T-helper 9 cell (primary cell): ENCODE measurements at places on chromosomes 11 and 22.
A peak's percentile ranks its signal among the peaks of the same experiment; 100 is the strongest.

DNA sequence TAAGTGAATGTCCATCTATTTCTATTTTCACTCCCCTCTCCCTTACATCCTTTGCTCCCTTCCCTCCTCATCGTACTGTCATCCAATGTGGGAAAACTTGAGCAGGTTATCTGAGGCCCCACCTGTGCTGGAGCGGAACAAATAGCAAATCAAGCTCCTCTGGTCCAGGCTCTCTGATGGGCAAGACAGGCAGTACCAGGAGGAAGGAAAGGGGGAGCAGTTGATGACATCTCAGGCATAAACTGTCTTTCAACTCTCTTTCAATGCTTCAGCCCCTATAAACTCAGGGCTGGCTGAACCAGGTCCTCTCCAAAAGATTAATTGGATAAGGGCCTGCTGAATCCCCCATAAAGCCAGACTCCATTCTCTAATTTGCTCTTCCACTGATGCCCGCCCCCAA is 1.5 kb upstream of the CCKBR start:
- no peak for DNase-seq

DNA sequence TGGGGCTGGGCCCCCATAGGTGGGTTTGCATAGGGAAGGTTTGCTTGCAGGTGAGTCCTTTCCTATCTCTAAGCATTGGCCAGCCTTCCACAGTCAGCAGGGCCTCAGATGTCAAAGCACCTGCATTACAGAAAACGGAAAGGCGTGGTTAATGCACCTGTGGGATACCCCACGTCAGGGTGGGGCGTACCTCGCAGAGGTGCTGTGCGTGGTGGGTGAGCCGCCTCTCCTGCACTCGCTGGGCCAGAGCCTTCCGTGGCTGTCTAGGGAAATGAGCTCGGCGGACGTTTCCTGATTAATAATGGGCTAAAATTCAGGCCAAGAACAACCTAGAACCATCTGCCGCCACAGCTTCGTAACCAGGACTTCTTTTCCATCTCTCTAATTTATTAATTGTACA is 32.3 kb downstream of the ST14 start:
- DNase-seq: no peak

GRCh38 chr11:118310781-118311485 is 6.4 kb downstream of the CD3E start:
- DNase-seq: no peak

GRCh38 chr11:119976805-119977560 is 160.9 kb downstream of the TRIM29 start:
- DNase-seq: no peak

GRCh38 chr11:47270331-47271271 is 668 bp downstream of the MADD start:
- DNase-seq: peak; percentile 12

- no peak for DNase-seq
Observed at GRCh38 chr22:50577697-50577986, 585 bp downstream of the CPT1B start.

DNA sequence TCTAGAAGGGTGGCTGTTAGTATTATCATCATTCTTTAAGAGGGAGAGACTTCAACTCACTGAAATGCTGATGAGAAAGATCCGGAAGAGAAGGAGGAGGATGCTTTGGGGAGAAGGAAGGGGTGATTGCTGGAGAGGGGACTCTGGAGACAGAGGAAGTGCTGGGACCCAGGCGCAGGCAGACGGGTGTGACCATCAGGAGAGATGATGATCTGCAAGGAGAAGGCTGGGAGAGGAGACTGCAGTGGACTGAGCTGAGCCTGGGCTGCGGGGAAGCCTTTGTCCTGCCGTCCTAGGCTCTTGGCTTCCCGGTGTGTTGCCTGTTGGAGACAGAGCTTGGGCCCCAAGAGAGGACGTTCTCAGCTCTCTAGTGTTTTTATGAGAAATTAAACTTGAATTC is 22.6 kb downstream of the RASD2 start:
- DNase-seq: no peak

DNA sequence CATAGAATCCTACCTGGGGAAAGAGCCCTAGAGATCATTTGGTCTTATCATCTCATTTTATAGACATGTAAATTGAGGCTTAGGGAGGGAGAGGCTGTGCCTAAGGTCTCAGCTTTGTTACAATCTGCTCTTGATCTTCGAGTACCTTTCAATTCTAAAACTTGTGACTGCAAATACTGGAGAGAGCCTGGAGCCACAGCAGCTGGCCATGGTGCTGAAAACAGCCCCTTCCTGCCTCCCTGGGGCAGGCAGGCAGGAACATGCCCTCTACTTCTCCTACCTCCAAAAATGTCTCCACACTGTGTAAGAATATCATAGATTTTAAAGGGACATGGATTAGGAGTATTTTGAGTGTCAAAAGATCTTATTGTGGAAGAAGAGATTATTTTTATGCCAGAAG is 52.2 kb downstream of the C22orf42 start:
- no peak for DNase-seq

- no peak for DNase-seq
Observed at GRCh38 chr11:20639688-20640087, 29.7 kb upstream of the NELL1 start.

GRCh38 chr11:103637831-103638230 is 398.6 kb upstream of the DDI1 start:
- DNase-seq: no peak

- DNase-seq: no peak
Observed at GRCh38 chr11:47979378-47980087, 826 bp upstream of the PTPRJ start.

DNA sequence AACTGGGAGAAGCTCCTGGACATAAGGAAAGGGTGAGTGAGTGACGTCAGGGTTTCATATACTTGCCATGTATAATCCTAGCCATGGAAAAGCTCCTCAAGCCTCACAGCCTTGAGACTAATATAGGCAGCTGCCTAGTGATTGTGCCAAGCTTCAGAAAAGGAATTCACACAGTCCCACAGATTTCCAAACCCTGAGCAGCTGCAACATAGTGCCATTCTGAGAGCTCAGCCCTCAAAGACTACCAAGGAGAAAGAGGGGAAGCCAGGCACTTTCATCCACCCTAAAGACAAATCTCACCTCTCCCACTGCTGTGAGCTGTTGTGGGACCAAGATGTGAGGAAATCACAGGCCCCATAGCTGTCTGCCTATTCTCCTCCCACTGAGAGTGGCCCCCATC is 707.9 kb upstream of the ANO5 start:
- DNase-seq: no peak

GRCh38 chr11:6799402-6799801 is at the start of gene OR6A2:
Gene OR6A2, minus strand, starts transcription at chr11:6799689. Its CDS starts 3,981 bp downstream, at chr11:6795708.
- no peak for DNase-seq

DNA sequence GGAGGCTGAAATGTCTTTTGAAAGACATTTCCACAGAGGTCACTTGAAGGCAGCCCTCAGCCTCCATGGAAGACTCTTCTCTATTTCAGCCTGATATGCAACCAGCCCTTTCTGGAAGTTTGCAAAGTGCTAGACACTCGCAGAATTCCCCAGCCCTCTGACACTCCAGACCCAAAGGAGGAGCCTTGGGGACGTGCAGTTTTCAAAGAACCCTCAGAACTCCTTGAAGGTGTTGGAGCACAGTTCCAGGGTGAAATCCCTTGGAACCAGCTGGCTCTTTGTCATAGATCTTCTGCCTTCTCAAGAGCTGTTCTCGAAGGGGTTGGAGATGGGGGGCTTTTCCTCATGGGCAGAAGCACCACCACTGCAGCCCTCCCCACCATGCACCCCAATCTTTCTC is 19.6 kb downstream of the SPATA19 start:
- no peak for DNase-seq

DNA sequence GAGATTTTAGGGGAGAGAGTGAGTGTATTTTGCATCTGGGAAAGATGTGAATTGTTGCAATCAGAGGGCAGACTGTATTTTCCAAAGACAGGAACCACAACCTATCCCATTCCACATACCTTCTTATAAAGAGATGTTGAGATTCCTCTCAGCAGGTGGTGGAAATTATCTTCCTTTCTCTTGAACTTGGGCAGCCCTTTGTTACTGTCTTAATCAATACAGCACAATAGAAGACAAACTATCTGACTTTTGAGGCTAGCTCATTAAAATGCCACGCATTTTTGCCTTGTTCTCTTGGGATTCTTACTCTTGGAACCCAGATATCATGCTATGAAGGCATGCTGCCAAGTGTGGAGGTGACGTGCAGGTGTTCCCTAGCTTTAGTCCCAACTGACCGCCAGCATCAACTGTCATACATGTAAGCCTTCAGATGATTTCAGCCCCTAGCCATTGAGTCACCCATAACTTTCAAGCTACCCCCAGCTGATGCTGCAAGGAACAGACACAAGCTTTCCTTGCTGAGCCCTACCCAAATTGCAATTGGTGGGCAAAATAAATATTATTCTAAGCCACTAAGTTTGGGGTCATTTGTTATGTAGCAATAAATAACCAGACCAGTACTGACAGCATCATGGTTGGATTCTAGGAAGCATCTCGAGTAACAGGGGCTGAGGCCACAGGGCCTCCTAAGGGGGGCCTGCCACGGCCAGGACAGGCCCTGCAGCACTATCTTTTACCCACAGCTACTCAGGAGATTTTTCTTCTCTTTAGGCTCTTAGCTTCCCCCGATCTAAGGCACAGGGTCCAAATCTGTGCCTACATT is 63.0 kb downstream of the RPL27A start:
- no peak for DNase-seq

GRCh38 chr11:70646272-70647049 is 248.1 kb downstream of the CTTN start:
- no peak for DNase-seq

DNA sequence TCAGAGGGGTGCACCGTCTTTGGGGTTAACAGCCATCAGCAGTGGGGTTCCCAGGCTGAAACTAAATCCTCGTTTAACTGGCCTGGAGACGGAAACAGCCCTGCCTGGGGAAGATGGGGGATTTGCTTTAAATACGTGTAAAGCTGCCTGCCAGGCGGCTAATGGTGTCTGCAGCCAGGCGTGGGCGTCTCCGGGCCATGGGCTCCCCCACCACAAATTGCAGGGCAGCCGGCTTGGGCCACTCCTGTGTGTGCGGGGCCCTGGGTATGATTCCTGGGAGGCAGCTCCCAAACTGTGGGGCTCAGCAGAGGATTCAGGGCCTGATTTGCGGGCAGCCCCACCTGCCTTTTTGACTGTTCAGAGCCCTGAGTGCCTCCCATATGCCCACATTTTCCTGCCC is 110.5 kb downstream of the KCNQ1 start:
- no peak for DNase-seq

- DNase-seq: no peak
Observed at GRCh38 chr11:1939006-1939625, 8.0 kb upstream of the MRPL23 start.

GRCh38 chr22:37910890-37911672 is 5.0 kb downstream of the MICALL1 start:
- no peak for DNase-seq

- DNase-seq: no peak
Observed at GRCh38 chr11:8273287-8273686, 9.6 kb upstream of the LMO1 start.

DNA sequence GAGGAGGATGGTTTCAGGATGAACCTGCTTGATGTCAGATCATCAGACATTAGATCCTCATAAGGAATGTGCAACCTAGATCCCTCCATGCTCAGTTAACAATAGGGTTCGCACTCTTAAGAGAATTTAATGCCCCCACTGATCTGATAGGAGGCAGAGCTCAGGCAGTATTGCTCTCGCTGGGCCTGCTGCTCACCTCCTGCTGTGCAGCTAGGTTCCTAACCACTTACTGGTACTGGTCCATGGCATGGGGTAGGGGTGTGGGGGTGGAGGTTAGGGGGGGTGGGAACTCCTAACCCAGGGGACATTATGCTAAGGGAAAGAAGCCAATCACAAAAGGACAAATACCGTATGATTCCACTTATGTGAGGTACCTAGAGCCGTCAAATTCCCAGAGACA is 256.5 kb downstream of the TENM4 start:
- DNase-seq: no peak
